ENCODE measurements at places on chromosomes 16 and 17.

DNA sequence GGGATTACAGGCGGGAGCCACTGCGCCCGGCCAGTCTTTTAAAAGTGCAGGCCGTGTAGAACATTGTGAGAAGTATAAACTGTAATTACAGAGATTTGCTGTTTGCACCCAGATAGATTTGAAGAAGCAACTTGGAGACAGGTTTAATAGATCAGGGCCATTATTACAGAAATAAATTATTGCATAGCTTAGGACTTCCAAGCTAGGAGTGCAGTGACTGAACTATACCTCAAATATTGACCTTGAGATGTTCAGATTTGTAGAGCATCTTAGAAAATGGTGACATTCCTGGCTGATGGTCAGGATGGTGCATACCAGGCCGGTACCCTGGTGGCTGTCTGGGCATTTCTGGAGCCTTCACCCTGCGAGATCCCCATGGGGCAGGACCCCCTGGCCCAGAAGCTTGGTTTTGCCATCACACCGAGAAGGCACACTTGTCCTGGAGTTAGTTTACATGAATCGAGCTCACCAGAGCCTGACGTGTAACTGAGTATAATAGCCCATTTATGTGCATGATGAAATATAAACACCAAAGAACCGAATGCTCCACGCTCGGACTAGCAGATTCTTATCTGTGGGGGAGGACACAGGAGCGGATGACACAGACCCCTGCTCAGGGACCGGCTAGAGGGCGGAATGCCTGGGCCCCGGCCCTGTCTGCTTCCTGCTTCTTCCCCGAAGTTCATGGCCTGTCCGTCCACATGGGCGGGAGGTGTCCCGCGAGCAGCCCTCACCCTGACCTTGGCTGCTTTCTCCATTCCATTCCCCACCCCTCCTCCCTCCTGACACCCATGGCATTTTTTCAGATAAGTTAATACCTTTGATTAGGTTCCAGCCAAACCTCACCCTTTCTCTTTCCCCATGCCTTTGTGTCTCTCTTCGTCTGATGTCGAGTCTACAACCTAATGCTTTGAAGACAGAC, 32.1 kb downstream of the CCDC40 start:
- DNase-seq = no peak

DNA sequence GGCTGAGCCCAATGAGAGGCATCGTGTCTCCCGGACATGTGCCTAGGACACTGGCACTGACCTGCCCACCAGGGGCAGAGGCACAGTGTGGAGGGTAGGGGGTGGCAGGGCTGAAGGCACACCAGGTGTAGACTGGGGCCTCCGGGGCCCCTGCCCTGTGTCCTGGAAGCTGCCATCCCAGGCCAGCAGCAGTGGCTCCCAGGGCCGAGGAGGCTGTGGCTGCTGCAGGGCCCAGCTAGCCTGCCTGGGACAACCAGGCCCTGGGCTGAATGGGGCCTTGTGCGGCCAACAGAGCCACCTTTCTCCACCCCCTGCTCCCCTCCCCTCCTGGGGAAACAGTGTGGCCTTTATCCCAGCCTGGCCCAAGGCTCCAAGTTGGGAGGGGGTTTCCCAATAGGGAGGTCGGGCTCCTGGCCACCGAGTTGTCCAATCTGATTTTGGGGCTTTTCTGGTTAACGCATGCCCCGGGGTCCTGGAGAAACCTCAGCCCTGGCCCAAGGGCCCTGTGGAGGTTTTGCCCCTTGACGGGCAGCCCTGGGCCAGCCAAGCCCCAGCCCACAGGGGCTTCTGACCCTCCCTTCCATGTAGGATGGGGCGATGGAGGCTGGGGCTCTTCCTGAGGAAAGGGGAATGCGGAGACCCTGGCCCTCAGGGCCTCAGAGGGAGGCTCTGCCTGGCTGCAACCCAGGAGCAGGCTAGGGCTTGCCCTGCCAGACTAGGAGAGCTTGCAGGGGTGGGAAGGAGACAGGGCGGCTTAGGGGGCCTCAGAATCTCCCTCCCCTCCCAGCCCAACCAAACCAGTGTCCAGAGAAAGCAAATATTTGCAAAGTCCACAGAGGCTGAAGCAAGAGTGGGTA, 4.2 kb downstream of the MTSS2 start:
- DNase-seq = no peak

- DNase-seq = no peak
These were observed 520.8 kb upstream of the ZFHX3 start for GRCh38 chr16:73568769-73569168.

DNA sequence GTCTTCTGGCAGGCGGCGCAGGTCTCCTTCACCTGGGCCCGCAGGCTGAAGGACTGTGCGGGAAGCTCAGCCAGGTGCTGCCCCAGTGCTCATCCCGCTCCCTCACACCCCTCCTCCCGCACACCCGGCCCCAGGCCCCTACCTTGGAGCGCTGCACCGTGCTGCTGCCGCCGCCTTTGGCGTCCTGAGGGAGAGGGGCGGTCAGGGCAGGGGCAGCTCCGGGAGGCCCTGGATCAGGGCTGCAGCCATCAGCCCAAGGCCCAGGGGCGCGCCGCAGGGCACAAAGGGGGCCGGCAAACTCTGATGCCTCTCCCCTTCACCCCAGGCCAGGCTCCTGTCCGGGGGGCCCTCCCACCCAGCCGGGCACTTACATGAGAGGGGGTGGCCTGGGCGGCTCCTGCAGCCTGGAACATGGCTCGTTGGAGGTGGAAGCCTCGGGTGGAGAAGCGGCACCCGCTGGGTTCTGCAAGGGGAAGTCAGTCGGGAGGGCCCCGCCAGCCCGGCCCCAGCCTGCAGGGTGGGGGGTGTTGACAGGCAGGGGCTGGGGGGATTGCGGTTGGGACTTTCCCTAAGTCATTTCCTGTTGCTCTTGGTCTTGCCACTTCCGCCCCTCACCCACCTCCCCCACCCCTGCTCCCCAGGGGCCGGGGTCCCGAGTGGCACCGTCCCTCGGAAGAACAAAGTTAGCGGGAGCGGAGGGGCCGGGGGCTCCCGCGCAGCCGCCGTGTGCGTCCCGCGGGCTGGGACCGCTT, 863 bp downstream of the LIMD2 start:
- no peak for DNase-seq

DNA sequence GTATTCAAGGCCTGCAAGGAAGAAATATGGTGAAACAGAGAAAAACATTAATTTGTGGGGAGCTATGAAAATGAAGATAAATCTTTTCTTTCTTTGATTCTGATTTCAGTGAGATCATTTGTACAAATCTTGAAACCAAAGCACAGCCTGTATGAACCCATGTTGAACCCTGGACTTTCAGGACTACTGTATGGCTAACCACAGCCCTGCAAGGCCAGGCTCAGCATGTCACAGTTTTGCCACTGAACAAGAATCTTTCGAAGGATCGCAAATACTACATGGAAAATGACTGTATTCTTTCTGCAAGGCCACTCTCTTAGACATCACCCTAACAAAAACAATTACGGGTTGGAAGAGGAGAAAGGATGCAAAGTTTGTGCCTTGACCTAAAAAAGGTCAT, 161.7 kb upstream of the MAF start:
- DNase-seq = no peak
